Activated CD4-positive, alpha-beta T cell treated with anti-CD3 and anti-CD28 coated beads for 48 hours (primary cell): ENCODE measurements at places on chromosomes 4 and X.

DNA sequence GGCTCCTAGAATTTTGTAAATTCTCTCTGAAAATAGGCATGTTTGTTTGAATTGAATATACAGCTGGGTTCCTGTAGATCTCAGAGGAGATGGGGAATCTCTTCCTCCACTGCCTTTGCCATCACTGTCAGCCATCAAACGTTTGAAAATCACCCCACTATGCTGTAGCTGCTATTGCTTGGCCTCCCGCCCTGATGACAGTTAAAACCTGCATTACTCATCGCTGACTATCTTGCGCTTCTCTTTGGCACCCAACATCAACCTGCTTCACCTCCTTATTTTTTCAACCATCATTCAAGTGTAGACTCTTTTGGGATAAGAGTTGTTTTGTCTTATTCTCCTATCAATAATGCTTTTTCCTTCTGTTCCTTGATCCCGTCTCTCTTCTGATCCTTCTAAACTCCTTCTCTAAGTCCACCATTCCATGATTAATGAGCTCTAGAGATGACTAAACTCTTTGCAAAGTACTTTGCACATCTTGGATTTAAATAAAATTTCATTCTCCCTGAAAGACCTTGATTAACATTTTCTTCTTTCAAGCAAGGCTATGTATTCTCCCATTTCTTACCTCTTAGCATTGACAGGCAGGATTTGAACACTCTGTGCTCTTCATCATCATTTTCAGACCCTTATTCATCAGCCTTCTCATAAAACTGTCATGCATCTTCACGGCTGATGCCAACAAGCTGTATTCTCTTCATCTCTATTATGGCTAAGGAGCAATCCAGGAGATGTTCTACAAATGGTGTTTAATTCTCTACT, 133.0 kb downstream of the SNCA start:
- DNase-seq, result no peak

- DNase-seq, result no peak
Observed at GRCh38 chr4:169940460-169940859, 85.7 kb downstream of the MFAP3L start.

GRCh38 chr4:149884529-149885181, 69.0 kb upstream of the IQCM start:
- DNase-seq, result no peak

- DNase-seq, result no peak
Observed at GRCh38 chr4:181418496-181418895, 824.7 kb upstream of the TENM3 start.

GRCh38 chr4:43089730-43090129, 197.2 kb downstream of the GRXCR1 start:
- DNase-seq, result no peak

- DNase-seq, result no peak
Observed at GRCh38 chrX:18875256-18875878, 108.5 kb downstream of the PHKA2 start.

GRCh38 chr4:46975812-46976553, 17.4 kb downstream of the GABRA4 start:
- DNase-seq, result no peak

- DNase-seq, result no peak
Observed at GRCh38 chr4:5206016-5206790, 154.9 kb downstream of the STK32B start.

DNA sequence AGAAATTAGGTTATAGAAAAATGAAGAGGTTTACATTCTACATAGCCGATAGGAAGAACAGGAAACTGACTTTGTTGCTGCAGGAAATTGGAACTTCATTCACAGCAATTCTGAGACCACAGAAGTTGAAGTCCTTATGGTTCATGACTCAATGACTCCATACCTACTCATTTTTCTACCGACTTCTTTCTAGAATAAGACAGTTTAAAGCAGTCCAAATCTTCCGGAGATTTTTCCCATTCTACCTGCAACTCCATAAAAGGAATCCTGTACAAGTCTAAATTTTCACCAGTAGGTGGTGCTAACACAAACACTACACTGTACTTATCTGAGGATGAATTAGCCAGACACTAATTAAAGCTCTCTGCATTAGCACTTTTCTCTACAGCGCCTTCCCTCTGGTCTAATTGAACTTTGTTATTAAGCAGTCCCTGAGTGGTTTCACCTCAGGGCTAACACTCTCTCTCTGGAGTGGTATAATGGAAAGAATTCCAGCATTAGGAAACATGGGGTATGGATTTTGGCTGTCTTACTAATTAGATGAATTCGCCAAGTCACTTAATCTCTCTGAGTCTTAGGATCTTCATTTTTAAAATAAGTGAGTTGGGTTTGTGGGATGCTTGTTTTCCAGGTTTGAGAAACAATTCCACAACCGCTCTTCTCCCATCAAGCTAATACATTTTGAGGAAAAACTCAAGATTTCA, 167.9 kb downstream of the SMIM20 start:
- DNase-seq, result no peak

DNA sequence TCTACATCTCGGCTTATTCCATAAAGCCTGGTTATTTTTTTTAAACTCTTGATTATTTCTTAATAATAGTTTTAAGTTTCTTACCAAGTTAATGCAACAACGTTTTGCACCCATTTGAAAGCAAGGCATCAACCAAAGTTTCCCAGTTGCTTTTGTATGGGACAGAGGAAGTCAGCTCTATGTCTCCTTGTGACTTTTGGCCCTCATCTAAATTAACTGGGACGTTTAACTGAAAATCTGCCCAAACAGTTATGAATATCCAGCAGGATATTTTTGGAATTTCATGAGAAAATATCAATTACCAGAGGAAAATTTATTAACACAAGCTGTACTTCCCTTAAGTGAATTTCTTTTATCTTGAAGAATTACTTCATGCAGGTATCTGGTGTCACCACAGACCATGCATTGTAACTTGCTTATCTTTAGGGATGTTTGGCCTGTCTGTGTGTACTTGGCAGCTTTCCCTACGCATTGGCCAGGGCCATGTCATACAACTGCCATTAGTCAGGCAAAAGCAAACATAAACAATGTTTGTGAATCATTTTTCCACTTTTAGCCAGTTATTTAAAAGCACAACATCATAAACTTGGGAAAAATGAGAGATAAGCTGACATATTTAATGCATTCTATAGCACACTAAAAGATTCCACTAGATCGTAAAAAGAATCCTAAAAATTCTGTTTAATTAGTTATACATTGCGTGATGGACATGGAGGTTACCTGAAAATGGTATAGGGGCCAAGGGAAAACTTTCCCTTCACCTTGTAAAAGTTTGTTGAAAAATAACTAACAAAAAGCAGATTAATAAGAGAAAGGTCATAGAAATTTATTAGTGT, 101.4 kb upstream of the PDE5A start:
- no peak for DNase-seq
